ENCODE measurements at places on chromosomes 4 and X.

DNA sequence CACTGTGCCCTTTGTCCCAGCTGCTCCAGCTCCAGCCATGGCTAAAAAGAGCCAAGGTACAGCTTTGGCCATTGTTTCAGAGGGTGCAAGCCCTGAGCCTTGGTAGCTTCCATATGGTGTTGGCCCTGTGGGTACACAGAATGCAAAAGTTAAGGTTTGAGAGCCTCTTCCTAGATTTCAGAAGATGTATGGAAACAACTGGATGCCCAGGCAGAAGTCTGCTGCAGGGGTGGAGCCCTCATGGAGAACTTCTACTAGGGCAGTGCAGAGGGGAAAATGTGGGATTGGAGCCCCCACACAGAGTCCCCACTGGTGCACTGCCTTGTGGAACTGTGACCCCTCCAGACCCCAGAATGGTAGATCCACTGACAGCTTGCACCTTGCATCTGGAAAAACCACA is 70.9 kb upstream of the MSX1 start:
- DNase-seq: no peak

GRCh38 chrX:39491548-39492297 is 606.0 kb downstream of the BCOR start:
- peak; percentile 42 for DNase-seq

DNA sequence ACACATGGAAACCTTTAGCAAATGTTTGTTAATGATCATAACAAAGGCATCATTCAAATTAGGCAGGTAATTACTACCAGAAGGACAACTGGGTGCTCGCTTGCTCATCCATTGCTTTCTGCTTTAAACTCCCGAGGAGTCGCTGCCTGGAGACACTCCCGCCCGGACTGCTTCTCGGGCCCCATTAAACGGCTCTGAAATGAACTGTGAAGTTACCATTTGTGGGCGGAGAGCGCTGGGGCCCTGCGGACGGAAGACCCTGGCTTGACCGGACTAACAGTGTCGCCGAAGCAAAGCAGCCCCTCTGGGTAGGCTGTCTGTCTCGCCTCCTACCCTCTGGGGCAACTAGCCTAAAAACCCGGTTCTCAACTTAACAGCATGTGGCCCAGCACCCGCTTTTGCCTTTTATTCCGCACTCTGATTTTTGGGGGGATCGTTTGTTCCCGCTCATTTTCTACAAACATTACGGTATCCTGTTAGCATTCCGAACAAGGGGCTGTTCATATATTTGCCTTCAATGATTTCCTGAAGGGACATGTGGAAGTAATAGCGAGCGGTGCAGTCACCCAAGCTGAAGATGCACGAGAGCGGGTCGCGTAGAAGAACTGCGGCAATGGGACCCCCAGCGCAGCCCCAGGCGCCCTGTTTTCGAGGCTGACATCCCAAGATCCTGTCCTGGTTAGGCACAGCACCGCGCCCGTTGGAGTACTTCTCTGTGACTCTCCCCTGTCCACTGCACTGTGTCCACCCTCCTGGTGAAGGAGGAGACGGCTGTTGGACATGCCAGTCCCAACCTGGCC is 1.6 kb upstream of the PDGFRA start:
- DNase-seq: no peak

GRCh38 chr4:156969101-156969500 is 2.5 kb downstream of the PDGFC start:
- no peak for DNase-seq

- DNase-seq: no peak
These were observed 379.1 kb downstream of the AR start for GRCh38 chrX:67922966-67923365.

- DNase-seq: no peak
These were observed 31.4 kb upstream of the PDLIM5 start for GRCh38 chr4:94420356-94420755.

DNA sequence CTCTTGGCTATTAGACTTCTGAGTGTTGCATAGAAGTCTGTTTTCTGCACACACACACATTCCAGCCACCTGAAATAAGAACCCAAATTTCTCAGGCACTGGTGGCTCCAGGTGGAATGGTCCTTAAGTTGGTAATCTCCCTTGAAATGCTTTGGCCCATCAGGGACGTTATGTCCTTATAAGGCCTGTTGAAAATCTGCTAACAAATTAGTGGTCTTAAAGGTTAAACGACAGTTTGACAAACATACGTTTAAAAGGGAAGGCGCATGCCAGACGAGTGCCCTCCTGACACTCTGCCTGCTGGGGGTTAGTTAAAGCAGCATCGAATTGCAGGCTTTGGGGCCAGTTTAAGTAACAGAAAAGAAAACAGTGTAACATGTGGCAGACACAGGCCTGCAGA is 125.0 kb downstream of the TBX22 start:
- no peak for DNase-seq

- DNase-seq: peak; percentile 3
These were observed 704 bp upstream of the SEPSECS start for GRCh38 chr4:25160714-25161592.

GRCh38 chrX:148715361-148715760 is 214.9 kb downstream of the AFF2 start:
- no peak for DNase-seq

DNA sequence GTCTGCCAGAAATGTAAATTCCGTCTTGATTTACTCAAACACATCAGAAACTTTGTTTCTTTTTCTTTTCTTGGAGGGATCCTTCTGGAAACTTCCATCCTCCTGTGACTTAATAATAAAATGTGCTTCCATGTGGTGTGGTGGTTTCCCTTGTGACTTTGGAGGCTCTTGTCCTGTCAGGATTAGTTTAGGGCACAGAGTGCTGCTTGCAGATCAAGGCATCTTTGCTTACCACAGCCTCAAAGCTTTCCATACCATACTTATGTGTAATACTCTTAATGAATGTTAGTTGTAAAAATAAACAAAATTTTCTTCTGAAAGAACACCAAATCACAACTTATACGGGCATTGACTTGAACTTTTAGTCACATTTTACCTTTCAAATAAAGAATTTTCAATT is 27.4 kb downstream of the GBA3 start:
- DNase-seq: no peak

GRCh38 chr4:38612646-38613414 is 51.2 kb upstream of the KLF3 start:
- DNase-seq: no peak

- DNase-seq: no peak
These were observed 12.1 kb upstream of the CSN2 start for GRCh38 chr4:69977582-69977981.

DNA sequence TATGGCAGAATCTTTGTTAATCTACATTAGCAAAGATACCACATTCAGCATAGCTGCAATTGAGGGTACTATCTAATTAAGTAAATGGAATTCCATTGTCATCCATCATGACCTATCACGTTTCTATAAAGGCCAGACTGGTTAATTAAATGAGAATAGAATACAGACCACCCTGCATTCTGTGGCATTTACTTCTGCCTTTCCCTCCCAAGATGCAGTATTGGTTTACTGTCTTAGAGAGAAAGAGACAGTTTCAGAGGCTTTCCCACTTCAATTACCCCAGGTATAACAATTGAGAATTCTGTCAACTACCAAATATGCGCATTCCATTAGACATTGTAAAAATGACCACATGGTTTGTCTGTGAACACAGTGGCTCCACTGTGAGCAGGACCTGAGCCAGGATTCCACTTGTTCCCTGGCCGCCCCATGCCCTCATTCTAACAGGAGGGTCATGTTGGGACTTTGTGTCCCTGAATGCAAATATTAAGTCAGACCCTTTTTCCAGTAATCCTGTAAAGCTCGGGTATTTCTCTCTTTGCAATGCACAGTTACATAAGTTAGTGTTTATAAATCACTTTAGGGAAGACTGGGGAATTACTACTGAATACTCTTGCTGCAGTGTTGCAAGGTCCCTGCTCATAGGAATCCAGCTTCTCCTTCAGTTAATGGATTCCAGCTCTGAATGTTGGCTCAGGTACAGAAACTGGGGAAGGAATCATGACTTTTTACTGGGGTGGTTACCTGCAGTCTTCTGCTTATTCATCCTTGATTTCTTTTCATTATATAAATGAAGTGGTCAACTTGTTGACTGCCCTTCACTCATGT is 261.0 kb downstream of the PDGFC start:
- no peak for DNase-seq

GRCh38 chrX:45198301-45198700 is 2.4 kb downstream of the DIPK2B start:
- no peak for DNase-seq

DNA sequence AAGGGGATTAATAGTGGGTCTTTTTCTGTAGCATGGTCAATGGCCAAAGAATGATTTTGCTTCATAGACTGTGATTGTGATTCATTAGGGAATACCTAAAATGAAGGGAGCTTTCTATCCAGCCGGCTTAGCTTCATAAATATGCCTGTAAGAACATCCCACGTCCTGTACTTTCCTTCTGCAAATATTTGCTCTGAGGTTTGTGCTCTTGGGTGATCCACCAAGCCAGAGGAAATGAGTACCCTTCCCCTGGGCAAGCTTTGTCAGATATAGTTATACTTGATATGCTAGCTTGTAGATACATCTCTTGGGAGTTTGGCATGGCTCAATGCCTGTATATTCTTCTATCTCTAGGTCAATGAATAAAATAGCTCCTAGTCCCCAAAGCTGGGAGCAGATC is 28.2 kb upstream of the SPARCL1 start:
- DNase-seq: no peak

- no peak for DNase-seq
These were observed 109.7 kb downstream of the SORCS2 start for GRCh38 chr4:7301846-7302630.

GRCh38 chr4:177315767-177316464 is 6.2 kb downstream of the NEIL3 start:
- DNase-seq: no peak

- no peak for DNase-seq
These were observed 69.9 kb downstream of the TEX13A start for GRCh38 chrX:105150557-105150956.

DNA sequence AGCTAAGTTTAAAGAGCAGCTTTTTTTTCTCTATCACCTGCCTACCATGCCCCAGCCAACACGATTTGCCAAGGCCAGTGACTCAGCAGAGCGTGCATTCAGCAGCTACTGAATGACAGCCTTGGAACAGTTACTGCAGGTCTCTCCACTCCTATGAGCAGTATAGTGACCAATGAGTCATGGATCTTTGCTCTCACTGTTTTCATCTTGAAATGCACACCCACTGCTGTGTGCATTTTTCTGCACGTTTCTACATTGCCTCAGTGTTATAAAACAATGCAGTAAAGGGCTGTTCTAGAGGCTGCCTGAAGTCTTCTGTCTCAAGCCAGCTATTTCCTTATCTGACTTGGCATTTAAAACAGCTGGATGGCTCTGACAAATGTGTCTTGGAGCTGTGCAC is 66.0 kb upstream of the C4orf54 start:
- no peak for DNase-seq

GRCh38 chrX:102968216-102968615 is 31.1 kb downstream of the RAB40AL start:
- no peak for DNase-seq

- no peak for DNase-seq
These were observed 12.1 kb upstream of the ARAP2 start for GRCh38 chr4:36256398-36256891.

GRCh38 chrX:82734140-82734539 is 774.0 kb upstream of the POU3F4 start:
- DNase-seq: no peak

DNA sequence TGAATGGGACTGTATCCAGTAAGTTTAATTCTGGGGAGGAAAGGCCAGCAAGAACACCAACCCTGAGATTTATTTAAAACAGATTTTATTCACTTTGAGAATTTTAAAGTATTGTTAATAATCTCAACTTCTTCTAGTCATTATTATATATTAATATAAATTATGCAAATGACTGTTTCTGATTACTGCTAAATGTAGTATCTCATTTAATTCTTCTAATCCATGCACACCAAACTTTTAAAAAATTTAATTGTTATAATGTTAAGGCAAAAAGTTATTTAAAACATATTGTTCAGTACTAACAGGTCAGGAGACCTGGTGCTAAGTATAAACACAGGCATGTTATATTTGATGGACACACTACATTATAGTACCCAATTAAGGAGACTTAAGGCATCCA is 8.1 kb downstream of the RLIM start:
- DNase-seq: no peak

DNA sequence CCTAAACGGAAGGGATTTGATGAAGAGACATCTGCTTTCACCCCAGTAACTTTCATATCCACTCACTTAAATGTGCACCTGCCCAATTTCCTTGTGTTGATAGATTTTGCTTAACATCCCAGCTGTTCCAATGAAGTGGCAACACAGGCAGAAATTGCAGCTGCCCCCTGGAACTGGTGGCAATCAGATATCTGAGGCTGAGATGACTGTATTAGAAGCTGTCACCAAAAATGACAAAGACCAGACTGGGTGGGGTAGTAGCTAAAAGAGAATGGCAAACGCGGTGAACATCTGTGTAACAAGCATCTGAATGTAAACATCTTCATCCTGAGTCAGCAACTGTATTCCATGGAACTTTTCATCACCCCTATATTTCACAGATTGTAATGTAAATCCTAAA is 17.1 kb downstream of the GABRA2 start:
- no peak for DNase-seq

- no peak for DNase-seq
These were observed 500.7 kb downstream of the ZNF674 start for GRCh38 chrX:46044486-46044885.

DNA sequence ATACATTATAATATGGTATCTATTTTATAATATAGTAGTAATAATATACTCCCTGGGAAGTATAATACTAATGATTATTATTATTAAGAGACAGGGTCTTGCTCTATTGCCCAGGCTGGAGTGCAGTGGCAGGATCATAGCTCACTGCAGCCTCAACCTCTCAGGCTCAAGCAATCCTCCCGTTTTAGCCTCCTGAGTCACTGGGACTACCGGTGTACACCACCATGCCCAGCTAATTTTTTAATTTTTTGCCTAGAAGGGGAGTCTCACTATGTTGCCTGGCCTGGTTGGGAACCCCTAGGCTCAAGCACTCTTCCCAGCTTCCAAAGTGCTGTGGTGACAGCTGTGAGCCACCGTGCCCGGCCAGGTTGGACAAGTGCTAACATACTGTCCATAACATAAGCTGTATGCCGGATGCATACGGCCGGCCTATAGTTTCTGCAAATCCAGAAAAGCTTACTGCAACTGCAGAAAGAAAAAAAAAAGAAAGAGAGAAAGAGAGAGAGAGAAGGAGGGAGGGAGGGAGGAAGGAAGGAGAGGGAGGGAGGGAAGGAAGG is 94.2 kb upstream of the PPP2R3B start:
- no peak for DNase-seq

DNA sequence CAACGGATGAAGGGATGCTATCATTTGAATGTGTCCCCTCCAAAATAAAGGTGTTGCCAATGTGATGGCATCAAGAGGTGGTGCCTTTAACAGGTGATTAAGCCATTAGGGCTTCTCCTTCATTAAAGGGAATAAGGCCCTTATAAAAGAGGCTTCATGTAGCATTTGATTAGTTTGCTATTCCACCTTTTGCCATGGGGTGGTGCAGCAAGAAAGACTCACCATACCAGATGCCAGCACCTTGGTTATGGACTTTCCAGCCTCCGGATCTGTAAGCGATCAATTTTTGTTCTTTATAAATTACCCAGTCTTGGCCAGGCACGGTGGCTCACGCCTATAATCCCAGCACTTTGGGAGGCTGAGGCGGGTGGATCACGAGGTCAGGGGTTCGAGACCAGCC is 7.9 kb upstream of the SLC25A43 start:
- no peak for DNase-seq

- no peak for DNase-seq
These were observed 497 bp downstream of the HPGD start for GRCh38 chr4:174521800-174522182.
